ENCODE measurements at places on chromosomes 1 and 21.

DNA sequence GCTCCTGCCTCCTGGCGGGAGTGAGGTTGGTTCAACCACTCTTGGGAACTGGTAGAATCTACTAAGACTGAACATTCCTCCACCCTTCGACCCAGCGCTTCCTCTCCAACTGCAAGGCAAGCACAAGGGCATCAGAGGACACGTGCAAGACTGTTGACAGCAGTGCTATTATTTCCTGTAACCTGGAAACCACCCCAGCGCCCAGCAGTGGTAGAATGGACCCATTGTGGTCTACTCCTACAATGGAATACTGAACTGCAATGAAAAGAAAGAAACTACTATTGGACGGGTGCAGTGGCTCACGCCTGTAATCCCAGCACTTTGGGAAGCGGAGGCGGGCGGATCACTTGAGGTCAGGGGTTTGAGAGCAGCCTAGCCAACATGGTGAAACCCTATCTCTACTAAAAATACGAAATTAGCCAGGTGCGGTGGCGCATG is 33.0 kb upstream of the TARDBP start:
- no peak for DNase-seq

GRCh38 chr1:17678011-17678410 is 77.1 kb upstream of the ACTL8 start:
- DNase-seq, result no peak

GRCh38 chr1:231563247-231563646 is 34.8 kb downstream of the TSNAX start:
- DNase-seq, result no peak

DNA sequence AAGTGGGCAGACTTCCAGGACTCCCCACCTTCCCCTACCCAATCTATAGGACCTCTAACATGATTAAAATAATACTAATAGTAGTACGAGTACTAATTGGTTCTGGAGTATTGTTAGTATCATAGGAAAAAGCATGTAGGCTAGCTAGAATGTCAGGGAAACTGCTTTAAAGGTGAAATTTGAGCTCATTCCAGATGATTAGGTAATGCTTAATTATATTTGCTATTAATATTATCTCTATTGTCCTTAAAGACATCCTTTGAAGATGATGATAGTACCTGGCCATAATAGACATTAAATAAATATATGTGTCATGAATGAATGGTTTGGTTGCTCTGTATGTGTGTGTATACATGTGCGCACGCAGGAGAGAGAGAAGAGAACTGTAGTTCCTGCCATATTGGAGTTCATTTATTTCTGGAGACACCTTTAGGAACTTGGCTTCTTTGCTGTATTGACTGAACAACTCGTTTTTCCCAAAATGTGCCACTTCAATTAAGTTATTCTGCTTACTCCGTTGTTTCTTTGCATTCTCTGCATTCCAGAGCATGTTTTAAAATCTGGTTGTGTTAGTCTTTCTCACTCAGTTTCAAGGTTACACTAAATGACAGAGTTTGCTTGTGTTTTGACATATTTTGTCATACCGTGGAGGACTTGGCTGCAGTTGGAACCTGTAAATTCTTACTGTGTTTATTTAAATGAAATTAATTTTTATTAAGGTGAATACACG is 117.1 kb downstream of the OSBPL9 start:
- no peak for DNase-seq

GRCh38 chr1:102772831-102773230 is 335.5 kb downstream of the COL11A1 start:
- no peak for DNase-seq

DNA sequence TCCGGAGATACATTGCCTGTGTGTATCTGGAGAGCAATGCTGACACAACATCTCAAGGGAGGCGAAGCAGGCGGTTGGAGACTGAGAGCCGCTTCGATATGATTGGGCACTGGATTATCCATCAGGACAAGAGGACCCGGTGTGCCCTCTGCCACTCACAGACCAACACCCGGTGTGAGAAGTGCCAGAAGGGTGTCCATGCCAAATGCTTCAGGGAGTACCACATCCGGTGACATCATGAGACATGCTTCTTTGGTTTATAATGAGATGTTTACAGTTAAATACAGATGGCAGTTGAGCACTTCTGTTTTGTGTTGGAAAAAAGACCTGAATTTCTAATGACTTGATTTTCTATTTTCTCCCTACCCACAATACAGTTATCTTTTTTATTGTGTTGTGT is 12.1 kb downstream of the PGBD2 start:
- no peak for DNase-seq

GRCh38 chr1:3731583-3732433 is 20.4 kb upstream of the CCDC27 start:
- DNase-seq, result no peak

DNA sequence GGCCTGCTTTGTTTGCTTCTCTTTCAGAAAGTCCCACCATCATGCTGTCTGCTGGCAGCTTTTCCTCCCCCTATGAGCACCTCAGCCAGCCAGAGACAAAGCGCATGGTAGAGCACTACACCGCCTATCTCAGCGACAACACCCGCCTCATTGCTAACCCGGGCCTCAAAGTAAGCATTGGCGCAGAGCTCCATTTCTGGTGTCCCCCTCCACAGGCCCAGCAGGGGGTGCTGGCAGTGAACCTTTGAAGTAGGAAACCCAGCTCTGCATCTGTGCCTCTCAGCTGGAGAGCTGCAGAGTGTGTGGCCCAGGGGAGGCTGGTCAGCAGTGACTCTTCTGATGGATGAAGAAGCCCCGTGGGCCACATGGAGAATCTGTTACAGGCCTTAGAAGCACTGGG is 81.2 kb upstream of the RAVER2 start:
- DNase-seq, result no peak

GRCh38 chr1:30420519-30421050 is 302.8 kb downstream of the MATN1 start:
- no peak for DNase-seq

DNA sequence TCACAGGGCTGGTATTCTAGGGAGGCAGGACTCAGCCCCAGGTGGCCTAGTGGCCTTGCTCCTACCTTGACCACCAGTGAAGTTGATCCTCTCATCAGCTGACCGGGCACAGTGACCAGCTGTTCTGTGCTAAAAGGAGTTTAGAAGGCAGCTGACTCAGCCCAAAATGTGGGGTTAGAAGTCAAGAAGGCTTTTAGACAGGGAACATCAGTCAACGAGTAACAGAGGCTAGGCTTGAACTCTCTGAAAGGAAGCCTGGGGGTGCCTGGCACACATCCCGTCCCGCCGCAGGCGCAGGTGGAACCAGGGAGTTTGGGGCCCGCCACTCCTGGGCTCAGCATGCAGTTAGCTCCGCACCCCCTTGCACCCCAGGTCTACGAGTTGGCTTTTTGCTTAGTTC is 114.9 kb upstream of the SLC45A1 start:
- DNase-seq, result no peak

DNA sequence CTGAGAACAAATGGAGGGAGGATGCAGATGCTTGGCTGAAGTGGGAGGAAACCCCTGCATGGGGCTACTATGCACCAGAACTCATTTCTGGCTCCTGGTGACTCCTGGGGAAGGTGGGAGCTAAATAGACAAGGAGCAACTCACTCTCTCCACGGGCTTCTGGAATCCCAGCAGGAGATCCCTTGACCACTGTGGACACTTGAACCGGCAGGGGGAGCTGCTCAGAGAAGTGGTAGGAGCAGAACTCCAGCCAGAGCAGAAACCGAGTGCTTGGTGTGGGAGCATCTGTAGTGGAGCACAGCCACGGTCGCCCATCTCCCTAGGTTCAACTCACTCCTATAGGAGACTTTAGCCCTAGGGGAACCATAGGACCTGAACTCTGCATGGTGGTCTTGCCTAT is 205.6 kb upstream of the GJB5 start:
- no peak for DNase-seq

- DNase-seq, result no peak
Observed at GRCh38 chr1:43321331-43321891, 16.2 kb upstream of the MPL start.

- DNase-seq, result no peak
Observed at GRCh38 chr1:24828887-24829192, 83.6 kb downstream of the CLIC4 start.

- no peak for DNase-seq
Observed at GRCh38 chr1:10033359-10033845, 644 bp downstream of the UBE4B start.

DNA sequence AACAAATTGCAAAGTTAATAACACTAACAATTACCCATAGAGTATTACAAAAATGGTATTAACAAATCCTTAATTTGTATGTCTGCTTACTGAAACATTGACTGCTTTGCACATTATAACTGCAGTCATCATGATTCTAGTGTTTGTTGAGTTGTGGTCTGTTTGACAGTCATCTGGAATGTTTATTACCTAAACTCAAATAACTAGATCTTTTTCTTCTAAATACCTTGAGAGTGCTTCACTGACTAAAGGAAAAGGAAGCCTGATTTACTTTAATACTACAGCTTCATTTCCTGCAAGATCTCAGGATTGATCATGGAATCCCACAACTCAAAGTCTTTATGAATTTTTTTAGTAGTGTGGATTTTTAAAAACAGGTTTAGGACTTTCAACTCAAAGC is 70.0 kb downstream of the HMCN1 start:
- DNase-seq, result no peak

- no peak for DNase-seq
Observed at GRCh38 chr1:46615735-46616134, 876 bp downstream of the MOB3C start.

GRCh38 chr1:226652613-226653012 is 86.5 kb downstream of the ITPKB start:
- DNase-seq, result no peak

DNA sequence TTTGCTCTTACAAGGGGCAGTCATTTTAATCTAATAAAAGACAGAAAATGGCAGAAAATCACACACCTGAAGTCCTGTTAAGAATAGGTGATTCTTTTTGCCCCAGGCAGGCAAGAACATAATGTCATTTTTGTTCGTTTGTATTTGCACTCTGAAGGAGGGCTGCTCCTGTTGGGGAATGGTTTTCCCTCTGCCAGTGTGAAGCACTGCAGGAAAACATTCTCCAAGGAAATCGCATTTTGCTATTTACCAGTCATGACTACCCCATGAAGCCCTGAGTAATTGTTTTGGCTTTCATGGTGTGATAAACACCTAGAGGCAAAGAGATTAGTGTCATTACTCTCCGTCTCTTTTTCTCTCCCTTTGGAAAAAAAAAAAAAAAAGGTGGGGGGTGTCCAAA is 345.5 kb downstream of the NTNG1 start:
- DNase-seq, result no peak

DNA sequence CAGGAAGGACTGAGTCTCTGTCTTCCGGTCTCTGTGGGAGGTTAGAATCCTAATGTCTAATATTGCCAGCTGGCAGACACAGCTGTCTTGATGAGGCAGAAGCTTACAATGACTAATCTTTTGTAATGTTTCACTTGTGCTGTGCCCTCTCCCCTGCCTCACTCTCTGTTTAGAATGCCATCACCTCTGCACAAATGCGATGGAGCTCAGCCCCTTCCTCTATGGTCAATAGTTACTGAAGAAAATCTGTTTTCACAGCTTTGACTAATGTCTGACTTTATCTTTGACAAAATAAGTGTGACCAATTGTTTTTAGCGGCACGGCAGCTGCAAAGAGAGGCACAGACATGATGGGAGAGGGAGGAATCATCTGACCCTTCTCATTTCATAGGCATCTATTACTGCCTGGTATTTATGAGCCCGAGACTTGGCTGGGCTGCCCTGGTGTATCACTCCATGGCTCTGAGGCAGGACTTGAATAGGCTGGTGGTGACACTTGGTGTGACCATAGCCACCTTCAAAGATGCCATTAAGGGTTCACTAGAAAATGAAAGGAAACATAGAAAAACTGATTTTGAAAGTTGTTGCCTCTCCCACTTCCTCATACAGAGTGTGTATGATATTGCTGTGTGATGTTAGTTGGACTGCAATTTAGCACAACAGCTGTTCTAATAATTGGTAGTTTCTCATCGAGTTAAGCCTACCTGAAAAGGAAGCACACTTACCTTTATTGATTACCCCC is 163.2 kb upstream of the NBPF11 start:
- no peak for DNase-seq

GRCh38 chr1:20119347-20119746 is at the start of gene PLA2G2D:
Gene PLA2G2D (minus strand): TSS chr1:20119536. CDS start chr1:20119498, 38 bp downstream.
- no peak for DNase-seq

DNA sequence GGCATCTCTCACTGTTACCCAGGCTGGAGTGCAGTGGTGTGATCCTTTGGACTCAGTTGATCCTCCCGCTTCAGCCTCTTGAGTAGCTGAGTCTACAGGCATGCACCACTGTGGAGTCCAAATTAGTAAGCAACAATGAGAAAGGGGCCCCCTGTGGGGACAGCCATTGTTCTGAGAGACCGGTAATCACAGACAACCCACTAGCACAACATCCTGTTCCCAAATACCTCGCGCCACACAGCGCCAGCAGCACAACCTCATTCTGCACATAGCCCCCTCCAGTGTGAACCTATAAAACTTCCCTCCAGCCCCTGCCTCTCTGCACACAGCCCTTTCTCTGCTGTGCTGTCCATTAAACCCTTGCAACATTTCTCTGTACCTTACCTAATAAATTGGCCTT is 226.4 kb downstream of the DYRK1A start:
- no peak for DNase-seq

DNA sequence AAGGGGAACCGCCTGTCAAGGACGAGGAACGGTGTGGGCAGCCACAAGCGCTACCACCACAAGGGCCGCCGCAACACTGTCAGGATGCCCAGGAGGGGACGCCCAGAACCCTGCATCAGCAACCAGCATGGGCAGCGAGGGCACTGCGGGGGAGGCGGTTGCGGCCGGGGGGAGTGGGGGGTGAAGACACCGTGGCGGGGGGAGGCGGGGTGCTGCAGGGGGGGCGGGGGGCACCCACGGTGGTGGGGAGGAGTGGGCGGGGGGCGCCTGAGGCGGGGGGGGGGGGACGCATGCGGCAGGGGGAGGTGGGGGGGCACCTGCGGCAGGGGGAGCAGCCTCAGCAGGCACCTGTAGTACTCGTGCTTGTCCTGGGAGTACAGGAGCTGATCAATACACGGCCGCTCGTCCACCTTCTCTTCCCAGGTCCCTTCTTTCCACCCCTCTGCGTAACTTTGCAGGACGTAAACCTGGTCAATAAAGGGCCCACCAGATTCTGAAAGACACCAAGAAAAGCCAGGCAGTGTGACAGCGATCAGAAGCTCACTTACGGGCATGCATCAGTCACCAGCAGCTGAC is 4.6 kb downstream of the POFUT2 start:
- DNase-seq, result no peak

GRCh38 chr1:236281198-236281653 is 532 bp downstream of the ERO1B start:
- DNase-seq, result no peak

- no peak for DNase-seq
Observed at GRCh38 chr1:205515781-205516253, 11.3 kb downstream of the CDK18 start.

DNA sequence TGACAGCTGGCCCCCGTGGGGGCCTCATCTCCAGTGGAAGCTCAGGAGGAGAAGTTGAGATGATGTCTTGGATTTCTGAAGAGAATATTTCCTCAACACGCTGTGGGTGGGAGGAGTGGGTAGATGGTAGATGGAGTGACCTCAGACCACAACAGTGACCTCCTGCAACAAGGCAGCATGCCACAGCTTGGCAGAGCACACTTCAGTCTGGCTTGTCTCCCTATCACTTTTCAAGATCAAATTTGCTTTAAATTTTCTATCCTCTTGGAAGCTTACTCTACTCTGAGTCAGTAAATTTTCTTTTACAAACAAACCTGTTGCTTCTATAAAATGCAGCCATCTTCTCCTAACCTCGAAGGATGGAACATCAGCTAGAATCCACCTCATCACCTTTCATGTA is 59.7 kb downstream of the NTPCR start:
- DNase-seq, result no peak
